AG09309 (cell line): ENCODE measurements at places on chromosomes 16 and 17.

- DNase-seq = no peak
Observed at GRCh38 chr16:57519796-57520360, 16.5 kb downstream of the CCDC102A start.

DNA sequence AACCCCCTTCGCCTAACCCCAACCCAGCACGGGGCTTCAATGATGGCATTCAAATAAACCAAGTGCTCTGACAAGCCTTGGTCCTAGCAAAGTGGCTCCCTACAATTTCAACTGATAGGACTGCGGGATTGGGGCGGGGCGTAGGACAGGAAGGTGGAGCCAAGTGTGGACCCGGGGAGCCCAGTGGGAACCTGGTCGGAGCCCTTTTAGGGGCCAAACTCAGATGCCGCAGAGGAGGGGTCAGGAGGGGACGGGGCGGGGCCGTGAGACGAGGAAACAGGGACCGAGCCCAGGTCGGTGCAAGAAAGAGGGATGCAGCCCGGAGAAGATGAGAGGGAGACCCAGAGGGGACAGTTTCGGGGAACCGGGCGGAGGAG lies 13.2 kb upstream of the CDIPT start:
- no peak for DNase-seq

DNA sequence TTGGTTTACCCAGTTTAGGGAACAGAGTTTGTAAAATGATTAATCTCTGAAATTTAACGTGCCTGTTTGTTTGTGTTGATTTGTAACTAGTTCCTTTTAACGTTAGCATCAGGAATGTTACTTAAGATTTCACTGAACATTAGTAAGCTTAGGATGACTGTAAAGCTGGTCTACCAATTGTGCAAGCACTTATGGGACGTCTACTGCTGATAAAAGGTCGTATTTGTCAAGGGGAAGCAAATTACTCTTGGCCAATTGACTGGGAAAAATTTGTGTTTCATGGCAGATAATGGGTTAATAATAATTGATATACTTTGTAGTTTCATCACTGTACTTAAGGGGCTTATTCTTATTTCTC lies 11.8 kb downstream of the METTL9 start:
- no peak for DNase-seq

DNA sequence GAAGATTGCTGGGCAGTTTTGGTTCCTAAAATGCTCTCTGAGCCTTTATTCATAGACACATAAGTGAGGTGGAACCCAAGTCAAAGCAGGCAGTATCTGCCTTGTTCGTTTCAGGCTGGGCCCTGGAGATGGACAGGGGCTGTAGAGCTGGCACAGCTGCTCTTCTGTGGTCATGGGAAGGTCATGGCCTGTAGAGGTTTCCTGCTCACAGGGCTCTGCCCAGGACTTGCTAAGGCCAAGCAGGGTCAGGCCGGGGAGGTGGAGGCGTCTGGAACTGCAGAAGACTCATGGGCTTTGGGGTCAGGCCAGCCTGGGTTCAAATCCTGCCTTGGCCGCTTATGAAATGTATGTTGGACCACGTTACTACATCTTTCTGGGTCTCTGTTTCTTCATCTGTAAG lies 50.2 kb downstream of the IRX5 start:
- no peak for DNase-seq

DNA sequence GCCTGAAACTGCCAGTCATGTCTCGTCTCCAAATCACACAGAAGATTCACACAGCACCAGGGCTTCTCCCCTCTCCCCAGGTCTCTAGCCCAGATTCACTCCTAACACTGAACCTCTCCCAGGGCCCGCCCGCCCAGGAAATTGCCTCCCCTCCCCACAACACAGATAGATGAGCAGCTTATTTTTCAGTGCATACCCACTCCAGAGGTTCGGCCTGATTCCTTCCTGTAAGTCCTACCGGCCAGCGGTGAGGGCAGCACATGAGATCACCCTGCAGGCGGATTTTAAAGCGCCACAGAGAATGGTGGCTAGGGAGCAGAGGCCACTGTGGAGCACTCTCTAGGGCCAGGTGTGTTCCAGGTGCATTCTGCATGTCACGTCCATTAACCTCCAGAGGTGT lies 301.8 kb downstream of the IRF8 start:
- no peak for DNase-seq

- no peak for DNase-seq
Observed at GRCh38 chr17:71460943-71461342, 659.9 kb upstream of the SOX9 start.

DNA sequence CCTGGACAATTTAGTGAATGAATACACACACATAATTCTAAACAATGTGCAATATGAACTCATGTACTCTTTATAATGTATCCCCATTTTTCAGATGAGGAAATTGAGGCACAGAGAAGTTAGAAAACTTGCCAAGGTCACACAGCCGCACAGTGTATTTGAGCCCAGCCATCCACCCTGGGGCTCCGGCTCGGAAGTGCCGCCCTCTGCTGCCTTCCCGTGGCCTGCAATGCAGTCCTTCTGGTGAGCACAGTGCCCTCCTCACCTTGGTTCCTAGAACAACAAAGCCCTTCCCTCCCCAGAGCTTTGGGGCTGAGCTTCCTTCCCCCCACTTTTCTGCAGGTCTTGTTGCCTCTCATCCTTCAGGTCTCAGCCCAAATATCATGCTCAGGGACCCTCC lies 63.7 kb downstream of the C16orf78 start:
- DNase-seq = no peak

DNA sequence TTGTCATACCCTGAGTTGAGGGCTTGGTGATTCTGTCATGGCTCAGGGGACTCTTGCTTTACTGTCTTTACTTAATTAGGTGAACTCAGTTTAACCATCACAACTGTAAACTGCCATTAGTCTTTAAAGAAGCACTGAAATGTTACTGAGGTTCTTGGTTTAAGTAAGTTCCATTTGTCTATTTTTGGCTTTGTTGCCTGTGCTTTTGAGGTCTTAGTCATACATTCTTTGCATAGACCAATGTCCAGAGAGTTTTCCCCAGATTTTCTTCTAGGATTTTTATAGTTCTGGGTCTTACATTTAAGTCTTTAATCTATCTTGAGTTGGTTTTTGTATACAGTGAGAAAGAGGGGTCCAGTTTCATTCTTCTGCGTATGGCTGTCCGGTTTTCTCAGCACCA lies 137.5 kb downstream of the SOCS1 start:
- DNase-seq = no peak

- no peak for DNase-seq
Observed at GRCh38 chr17:50176559-50177357, 11.0 kb downstream of the SGCA start.

DNA sequence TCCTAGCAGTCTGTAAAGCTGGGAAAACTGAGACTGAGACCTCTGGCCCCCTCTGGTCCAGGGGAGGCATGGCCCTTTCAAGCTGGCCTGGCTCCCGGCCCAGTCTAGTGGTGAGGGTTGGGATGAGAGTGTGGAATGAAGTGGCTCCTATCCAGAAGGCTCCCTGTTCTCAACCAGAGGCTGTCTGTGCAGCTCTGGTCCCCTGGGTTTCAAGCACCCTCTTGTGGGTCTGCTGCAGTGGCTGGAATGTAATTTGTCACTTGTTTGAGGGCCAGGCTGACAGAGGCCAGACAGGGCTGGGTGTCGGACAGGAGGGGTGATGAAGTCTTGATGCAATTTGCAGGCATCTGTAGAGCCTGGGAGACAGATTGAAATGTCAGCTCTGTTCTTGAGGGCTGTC lies 22.1 kb upstream of the PHF12 start:
- no peak for DNase-seq

GRCh38 chr17:61196799-61197198 lies 202.8 kb upstream of the TBX2 start:
- DNase-seq = no peak
